ENCODE measurements at places on chromosomes 1 and 21. TPM values are rescaled to one million over a fixed set of nuclear protein-coding genes. Genes with fewer than 3 reads are reported as not detected.
A peak's percentile ranks its signal among the peaks of the same experiment; 100 is the strongest.

TNNT2 gene
- 2.1 TPM for total RNA-seq

RYR2 gene
- 1.2 TPM for total RNA-seq

DESI2 gene
- 47.6 TPM for total RNA-seq

CNR2 gene
- total RNA-seq = not detected

CATSPERE gene
- total RNA-seq = 1.3 TPM

ADAMTS4 gene
- 193 TPM for total RNA-seq

KDF1 gene
- total RNA-seq = not detected

DNA sequence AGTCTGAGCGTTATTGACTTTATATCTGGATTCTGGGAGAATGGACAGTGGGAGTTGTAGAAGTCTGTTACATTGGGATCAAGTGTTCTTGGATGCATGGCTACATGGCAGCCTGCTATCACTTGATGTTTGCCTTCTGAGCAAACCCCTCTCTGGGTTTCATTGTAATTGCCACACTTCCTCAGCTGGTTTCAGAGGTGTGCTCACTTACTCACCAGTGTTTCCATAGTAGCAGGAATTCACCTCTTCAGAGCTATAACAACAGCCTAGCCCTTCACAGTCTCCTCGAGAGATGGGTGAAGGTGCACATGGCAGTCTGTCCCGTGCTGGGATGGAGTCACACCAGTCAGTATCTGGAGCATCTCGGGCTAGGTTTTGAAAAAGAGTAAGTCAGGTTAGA lies 2.6 kb downstream of the ZP4 start:
- no peak for DNase-seq

GRCh38 chr1:151267760-151268159 lies 13.2 kb downstream of the PSMD4 start:
- DNase-seq = no peak

- no peak for DNase-seq
Measured at GRCh38 chr1:210949489-210949888, 184.5 kb downstream of the KCNH1 start.

GRCh38 chr1:210597555-210598134 lies 268.9 kb downstream of the HHAT start:
- no peak for DNase-seq

DNA sequence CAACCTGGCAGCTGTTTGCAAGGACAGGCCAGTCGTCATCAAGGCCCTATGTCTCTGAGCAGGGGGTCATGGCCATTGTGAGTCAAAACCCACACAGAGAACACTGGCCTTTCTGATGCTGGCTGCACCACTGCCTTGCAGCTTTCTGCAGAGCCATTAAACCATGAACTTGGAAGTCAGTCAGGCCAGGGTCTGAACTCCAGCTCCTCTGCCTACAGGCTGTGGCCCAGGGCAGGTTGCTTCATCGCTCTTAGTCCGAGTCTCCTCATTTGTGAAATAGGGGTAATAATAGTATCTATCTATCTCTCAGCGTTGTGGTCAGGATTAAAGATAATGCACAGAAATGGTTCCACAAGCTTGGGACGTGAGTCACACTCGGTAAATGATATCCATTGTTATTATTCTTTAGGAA lies 35.8 kb upstream of the HIVEP3 start:
- DNase-seq = no peak

GRCh38 chr1:84103197-84103992 lies 40.7 kb upstream of the PRKACB start:
- DNase-seq = no peak

- DNase-seq = no peak
Measured at GRCh38 chr1:62265956-62266935, 53.0 kb downstream of the KANK4 start.

DNA sequence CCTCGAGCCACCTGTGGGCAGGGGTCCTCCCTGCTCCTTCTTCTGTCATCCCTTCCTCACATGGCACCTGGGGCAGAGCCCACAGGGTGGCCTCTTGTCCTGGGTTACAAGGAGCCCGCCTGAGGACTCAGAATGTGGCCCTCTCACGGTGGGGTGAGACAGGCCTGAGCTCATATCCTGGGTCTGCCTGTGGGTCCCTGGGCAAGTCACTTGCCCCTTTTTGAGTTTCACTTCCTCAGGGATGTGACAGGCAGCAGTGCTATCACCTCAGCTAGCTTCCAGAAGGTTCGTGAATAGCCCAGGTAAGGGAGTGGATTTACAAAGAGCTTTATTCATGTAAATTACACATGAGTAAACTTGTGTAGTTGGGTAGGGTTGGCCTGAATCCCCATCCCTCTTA lies 33.5 kb downstream of the HTR6 start:
- no peak for DNase-seq

GRCh38 chr1:151534662-151535278 lies 5.3 kb upstream of the TUFT1 start:
- peak; percentile 87 for DNase-seq

DNA sequence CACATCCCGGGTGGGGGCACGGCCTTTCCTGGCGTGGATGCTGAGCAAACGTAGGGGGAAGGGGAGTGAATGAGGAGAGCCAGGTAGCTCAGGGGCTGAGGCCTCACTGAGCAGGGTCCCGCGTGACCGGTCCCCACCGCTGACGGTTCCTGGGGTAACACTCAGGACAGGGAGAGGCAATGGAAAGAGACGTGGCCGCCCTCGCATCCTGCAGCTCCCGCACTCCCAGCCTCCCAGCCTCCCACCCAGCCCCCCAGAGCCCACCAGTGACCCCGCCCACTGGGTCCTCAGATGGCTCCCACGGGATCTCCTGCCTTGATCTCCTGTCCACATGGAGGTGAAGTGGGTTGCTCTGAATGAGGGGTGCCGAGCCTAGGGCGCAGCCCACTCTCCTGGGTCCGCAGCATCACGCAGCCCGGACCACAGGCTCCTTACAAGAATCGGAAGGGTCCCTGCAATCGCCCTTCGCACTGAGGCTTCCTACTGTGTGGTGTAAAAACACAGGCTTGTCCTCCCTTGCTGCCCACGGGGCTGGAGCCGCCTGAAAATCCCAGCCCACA lies 2.4 kb downstream of the TSPEAR start:
- peak; percentile 16 for DNase-seq

DNA sequence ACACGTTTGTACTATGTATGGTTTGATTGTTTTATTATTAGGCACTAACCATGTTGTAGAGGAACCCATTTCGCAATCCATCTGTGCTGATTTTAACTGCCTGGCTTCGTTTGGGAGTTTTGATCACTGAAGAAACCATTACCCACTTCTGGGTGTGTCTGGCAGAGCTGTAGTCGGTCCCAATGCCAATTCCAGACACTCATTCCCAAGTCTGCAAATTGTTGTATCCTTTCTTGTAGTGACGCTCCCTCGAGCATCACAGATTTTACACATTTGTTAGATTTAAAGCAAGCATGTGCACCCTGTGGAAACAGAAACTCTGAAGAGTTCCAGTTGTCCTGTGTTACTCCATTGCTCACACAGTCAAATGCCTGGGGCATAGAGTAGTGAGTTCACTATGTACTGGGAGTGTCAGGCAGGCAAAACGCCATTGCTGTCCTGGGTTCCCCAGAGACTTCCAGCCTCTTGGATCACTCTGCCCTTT lies 31.0 kb upstream of the EFCAB14 start:
- no peak for DNase-seq

Data from omental fat pad (tissue), 4 donors.